ENCODE measurements at places on chromosomes 7 and 10.

DNA sequence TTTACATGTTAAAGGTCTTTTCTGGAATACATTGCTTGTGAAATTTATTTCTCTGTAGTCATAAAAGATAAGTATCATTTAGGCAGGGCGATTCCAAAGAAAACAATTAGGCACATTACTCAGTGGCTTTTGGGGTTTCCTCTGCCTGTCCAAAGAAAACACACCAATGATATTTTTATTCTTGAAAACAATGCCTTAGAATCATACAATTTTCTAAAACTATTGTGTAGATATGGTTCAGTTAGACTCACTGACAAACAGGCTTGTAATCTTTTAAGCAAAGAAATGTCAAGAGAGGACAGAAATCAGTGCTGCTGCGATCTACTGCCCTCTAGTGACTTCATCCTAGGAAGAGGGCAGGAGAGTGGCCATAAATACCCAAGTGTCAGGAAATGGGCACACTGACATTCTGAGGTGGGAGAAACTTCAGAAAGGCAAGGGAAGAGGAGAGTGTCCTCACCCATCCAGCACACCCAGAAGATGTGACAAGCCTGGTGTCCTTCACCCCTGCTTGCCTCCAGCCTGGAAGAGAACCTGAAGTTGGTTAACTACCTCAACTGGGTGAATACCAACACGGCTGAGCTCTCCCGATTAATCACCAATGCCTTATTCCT is 120.5 kb downstream of the GALNT11 start:
- DNase-seq: no peak

DNA sequence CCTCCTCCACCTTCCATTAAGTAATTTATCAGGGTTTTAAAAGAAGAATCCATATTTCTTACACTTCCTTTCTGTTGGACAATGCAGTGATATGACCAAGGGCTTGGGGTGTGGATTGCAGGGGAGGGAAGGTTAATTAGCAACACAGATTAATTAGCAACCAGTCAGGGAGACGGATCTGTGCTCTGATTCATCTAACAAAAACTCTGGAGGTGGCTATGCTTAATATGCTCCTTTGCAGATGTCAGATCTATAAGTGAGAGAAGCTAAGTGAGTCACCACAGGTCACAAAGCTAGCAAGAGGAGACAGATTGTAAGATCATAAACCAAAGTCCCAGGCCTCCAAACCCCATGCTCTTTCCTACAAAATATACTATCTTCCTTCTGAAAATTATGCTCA is 178.8 kb upstream of the ITGB1 start:
- no peak for DNase-seq

- DNase-seq: no peak
Observed at GRCh38 chr7:101420436-101420835, 57.8 kb downstream of the COL26A1 start.

- no peak for DNase-seq
Observed at GRCh38 chr7:150453181-150453580, 2.8 kb downstream of the GIMAP8 start.

GRCh38 chr7:99928188-99928587 is 1.2 kb downstream of the GJC3 start:
- DNase-seq: no peak

GRCh38 chr7:28266402-28266801 is 85.8 kb upstream of the JAZF1 start:
- no peak for DNase-seq

- DNase-seq: no peak
Observed at GRCh38 chr7:74053589-74054186, 25.7 kb downstream of the ELN start.

GRCh38 chr10:132039371-132039770 is 26.4 kb upstream of the JAKMIP3 start:
- no peak for DNase-seq

DNA sequence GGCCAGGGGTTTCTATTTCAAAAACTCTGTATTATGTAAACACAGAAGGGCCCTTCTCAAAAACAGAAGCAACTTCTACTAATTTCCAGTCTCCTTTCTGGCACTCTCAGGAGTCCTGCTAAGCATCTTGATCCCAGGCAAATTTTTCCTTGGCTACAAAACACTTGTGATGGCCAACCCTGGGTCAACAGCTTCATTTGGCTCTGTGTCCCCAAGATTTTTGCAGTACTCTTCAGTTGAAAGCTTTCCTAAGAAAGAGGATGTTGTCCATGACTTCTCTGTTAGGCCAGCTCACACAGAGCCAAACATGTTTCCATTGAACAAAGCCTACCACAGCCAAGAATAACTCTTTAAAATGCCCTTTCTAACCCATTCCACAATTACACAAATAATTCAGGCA is 99.0 kb upstream of the EGR2 start:
- no peak for DNase-seq

- no peak for DNase-seq
Observed at GRCh38 chr7:26170663-26171062, 18.7 kb downstream of the NFE2L3 start.

DNA sequence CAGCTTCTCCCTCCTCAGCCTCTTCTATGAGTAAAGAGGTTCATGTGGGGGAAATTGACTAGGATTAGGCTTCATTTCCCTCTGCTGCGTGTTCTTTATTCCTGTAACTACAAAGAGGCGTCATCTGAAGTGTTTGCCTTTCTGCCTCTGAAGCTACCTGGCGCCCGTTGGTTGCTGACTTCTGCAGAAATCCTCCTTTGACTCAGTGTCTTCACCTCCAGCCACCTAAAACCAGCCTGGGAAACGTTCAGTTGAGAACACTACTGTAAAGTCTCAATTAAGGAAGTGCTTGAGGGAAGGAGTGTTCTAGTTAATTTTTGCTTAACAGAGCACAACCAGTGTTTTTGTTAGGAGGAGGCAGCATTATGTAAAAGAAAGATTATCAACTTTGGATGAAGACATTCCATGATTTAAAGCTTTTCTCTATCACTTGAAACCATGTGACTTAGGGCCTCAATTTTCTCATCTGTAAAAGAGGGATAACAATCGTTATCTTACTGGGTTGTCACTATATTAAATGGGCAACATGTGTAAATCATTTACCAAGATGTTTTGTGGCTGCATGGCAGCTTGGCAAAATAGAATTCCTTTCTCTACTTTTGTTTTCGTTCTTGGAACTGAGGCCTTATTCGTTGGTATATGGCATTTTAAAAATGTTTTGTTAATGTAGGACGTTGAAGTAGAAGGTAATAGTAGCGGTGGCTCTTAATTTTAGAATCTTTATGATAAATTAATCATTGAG is 642.9 kb downstream of the SDK1 start:
- no peak for DNase-seq

GRCh38 chr7:51325261-51325676 is 8.7 kb upstream of the COBL start:
- no peak for DNase-seq

- no peak for DNase-seq
Observed at GRCh38 chr7:35261476-35262285, 7.8 kb upstream of the TBX20 start.

GRCh38 chr7:71193099-71193810 is 61.3 kb downstream of the GALNT17 start:
- no peak for DNase-seq

GRCh38 chr10:80444124-80444523 is 10.0 kb upstream of the TSPAN14 start:
- no peak for DNase-seq

GRCh38 chr10:110498087-110498981 is 627 bp downstream of the DUSP5 start:
- DNase-seq: peak; percentile 66

GRCh38 chr7:103031024-103031423 is 43.6 kb downstream of the FBXL13 start:
- DNase-seq: no peak

DNA sequence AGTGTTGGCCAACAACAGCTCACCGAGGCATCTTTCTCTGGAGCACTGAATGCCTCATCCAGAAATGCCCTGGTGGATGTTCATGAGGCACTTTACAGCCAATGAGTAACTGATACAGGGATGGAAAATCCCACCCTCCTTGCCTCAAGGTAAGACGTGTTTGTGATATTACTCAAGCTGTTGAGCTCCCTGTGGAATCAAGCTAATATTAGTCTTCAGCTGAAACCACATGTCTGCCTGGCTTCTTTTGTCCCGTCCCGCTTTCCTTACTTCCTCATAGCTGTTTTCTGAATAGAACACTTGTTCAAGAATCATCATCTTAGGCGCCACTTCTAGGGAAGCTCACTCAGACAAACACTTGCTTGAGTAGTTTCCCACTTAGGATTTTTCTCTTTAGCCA is 422.4 kb downstream of the INHBA start:
- DNase-seq: no peak

GRCh38 chr7:29281782-29282541 is 87.4 kb downstream of the CHN2 start:
- DNase-seq: no peak

GRCh38 chr10:44335330-44336021 is 49.4 kb downstream of the CXCL12 start:
- DNase-seq: no peak

GRCh38 chr7:127383123-127383835 is 9.2 kb downstream of the ZNF800 start:
- DNase-seq: no peak

DNA sequence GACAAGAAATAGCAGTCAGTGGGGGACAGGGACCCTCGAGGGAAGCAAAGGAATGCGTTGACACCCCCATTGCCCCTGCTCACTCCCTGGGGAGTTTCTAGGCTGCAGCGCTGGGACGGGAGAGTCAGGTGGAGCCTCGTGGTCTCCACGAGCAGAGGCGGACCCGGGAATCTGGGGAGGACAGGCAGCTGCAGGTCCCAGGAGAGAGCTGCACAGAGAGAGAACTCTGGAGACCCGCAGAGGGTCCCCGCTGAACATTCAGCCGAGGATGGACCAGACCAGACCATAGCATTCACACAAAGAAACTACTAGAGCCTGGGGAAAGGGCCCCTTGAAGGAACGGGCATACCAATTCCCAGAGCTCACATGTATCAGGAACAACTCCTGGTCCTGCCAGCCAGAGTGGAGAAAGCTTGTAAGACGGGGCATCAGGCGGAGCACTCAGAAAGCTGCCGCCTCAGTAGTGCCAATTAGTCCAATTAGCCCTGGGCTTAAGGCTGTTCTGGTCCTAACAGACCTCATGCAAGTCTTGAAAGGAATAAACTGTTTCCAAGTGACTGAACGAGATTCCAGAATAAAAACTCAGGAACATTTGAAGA is 966.7 kb upstream of the ZNF722 start:
- no peak for DNase-seq

DNA sequence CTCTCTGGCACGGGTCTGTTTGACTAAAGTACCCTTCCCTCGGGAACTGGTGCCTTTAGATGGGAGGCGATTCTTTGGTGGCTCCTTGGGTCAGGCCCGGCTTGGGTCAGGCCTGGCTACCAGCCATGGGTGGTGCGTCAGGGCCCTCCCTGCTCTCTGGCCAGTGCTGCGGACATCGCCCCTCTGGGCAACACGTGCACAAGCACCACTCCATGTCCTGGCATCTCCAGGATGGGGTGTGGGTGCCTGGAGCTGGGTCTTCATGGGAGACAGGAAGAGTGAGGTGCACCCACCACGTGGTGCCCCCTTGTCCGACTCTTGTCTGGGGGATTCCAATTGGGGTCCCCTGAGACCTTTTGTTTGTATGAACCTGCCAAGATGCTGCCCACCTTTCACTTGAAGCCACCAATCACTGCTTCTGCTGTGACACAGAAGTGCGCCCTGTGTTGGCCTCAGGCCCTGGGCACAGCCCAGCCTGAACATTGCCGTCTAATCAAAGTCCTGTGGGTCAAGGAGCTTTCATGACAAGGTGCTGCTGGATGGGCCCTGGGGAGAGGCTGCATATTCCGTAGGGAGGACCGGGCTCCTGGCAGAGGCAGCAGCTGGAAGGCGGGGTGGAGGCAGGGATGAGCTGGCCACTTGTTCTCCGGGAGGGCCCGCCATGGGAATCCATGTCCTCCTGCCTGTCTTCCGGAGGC is 11.1 kb upstream of the PWWP2B start:
- no peak for DNase-seq

DNA sequence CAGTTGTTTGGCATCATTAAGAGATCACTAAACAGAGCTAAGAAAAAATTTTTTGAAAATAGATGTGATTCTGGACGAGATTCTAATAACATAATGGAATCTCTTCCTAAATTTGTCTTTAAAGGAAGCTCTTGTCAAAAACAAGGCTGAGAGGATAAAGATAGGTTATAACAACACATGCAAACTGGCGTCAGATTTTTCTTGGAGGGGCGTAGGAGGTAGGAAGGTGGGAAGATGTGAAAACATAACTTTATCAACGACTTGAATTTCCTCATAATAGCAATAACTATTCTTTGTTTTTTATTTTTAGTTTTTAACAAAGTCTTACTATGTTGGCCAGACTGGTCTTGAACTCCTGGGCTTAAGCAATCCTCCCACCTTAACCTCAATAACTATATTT is 31.8 kb upstream of the JCAD start:
- DNase-seq: no peak

DNA sequence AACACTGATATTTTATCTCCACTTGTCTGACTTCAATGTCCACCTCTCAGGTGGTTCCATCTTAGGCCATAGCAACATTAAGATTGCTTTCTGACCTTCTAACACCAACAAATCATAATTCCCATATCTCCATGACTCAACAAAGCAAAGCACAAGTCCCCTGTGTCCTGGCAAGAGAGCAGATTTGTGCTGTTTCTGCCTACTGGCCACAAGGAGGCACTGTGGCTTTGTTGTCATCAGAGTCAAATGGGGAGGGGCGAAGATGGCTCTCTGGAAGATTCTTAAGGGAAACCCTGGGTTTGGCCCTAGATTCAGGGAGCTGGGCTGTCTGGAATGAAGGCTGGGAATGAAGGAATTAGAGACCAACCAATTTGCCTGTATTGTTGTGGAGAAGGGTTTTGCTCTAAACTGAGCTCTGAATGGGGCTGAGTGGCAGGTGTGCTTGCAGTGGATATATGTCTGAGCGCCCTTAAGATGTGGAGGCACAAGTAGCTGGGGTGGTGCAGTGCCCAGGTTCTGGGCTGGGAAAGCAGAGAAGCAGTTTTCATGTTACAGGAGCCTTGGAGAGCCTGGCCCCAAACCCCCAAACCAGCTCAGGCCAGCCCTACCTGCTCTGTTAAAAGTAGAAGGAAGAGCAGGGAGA is 154.8 kb upstream of the PRSS58 start:
- no peak for DNase-seq

GRCh38 chr7:132457658-132458057 is 118.6 kb downstream of the PLXNA4 start:
- DNase-seq: no peak

- no peak for DNase-seq
Observed at GRCh38 chr10:110398419-110399105, 93.8 kb upstream of the SMNDC1 start.

- peak; percentile 69 for DNase-seq
Observed at GRCh38 chr7:107150375-107151073, 18.3 kb upstream of the HBP1 start.

GRCh38 chr7:130960208-130960988 is 226.4 kb upstream of the KLF14 start:
- peak; percentile 51 for DNase-seq

DNA sequence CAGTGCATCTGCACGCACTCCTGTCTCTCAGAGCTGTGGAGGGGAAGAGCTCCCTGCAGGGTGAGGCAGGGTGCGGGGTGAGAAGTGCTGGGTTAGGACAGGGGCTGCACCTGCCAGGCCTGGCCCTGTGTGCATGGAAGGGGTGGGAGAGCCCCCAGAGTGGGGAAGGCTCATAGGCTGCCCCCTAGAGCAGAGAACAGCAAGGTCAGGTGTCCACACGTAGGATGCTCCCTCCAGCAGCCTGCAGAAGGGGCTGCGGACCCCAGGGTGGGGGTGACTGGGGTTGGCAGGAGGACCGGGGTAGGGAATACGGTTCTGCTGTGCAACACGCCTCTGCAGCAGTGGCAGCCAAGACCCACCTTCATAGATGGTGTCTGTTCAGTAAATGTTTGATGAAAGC is 208.6 kb downstream of the PTPRN2 start:
- no peak for DNase-seq
